Osteoblast (primary cell): ENCODE measurements at places on chromosomes 11 and 22. TPM values are rescaled to one million over a fixed set of nuclear protein-coding genes. Genes with fewer than 3 reads are reported as not detected.

The LRRC32 gene
- 37.6 and 41.3 TPM in 2 replicates for total RNA-seq

The UPK3A gene
- not detected in 2 replicates for total RNA-seq

The PLA2G6 gene
- 12.3 and 17.7 TPM in 2 replicates for total RNA-seq

The KCNE3 gene
- total RNA-seq = 1.8 and 2.4 TPM in 2 replicates

The TPH1 gene
- total RNA-seq = under 0.01 and 0.29 TPM in 2 replicates

The HBE1 gene
- not detected in 2 replicates for total RNA-seq

The SNAP29 gene
- 13.0 and 15.3 TPM in 2 replicates for total RNA-seq

The HBG1 gene
- total RNA-seq = not detected in 2 replicates

The PKP3 gene
- total RNA-seq = 0.88 and 2.5 TPM in 2 replicates

The TRIM48 gene
- not detected in 2 replicates for total RNA-seq

The CTSF gene
- 41.3 and 45.6 TPM in 2 replicates for total RNA-seq

The C11orf42 gene
- not detected in 2 replicates for total RNA-seq

The GLYAT gene
- not detected in 2 replicates for total RNA-seq

The OVOL1 gene
- total RNA-seq = not detected in 2 replicates

The CCDC73 gene
- not detected in 2 replicates for total RNA-seq

The CARD16 gene
- total RNA-seq = 2.9 and 4.1 TPM in 2 replicates

The MMP27 gene
- total RNA-seq = not detected in 2 replicates

The CCDC15 gene
- total RNA-seq = 2.1 and 2.2 TPM in 2 replicates

The GGT1 gene
- total RNA-seq = 0.36 and 0.59 TPM in 2 replicates

The TEX12 gene
- 0.59 TPM in 1 of 2 replicates, not detected in the other for total RNA-seq

The KRTAP5-11 gene
- total RNA-seq = not detected in 2 replicates

The EEF1G gene
- 1,004 and 1,049 TPM in 2 replicates for total RNA-seq

The P2RY6 gene
- 0.72 and 1.8 TPM in 2 replicates for total RNA-seq

The OR5P2 gene
- not detected in 2 replicates for total RNA-seq

The TRIM66 gene
- 9.0 and 10.9 TPM in 2 replicates for total RNA-seq

The KCNJ1 gene
- not detected in 2 replicates for total RNA-seq

The PTPRCAP gene
- total RNA-seq = under 0.01 and 0.36 TPM in 2 replicates

The SERHL2 gene
- 2.9 TPM in 2 replicates for total RNA-seq

The OR2D2 gene
- 0.36 and 0.88 TPM in 2 replicates for total RNA-seq

The IFITM10 gene
- 15.0 and 18.1 TPM in 2 replicates for total RNA-seq

The XKR3 gene
- total RNA-seq = not detected in 2 replicates
